Stimulated activated CD4-positive, alpha-beta T cell treated with anti-CD3 and anti-CD28 coated beads, Interleukin-1b, Interleukin-23, amount 100 ng/mL, for 48 hours (primary cell): ENCODE measurements at places on chromosomes 16 and 17.

- DNase-seq: no peak
Measured at GRCh38 chr17:38338053-38338452, 5.7 kb downstream of the GPR179 start.

DNA sequence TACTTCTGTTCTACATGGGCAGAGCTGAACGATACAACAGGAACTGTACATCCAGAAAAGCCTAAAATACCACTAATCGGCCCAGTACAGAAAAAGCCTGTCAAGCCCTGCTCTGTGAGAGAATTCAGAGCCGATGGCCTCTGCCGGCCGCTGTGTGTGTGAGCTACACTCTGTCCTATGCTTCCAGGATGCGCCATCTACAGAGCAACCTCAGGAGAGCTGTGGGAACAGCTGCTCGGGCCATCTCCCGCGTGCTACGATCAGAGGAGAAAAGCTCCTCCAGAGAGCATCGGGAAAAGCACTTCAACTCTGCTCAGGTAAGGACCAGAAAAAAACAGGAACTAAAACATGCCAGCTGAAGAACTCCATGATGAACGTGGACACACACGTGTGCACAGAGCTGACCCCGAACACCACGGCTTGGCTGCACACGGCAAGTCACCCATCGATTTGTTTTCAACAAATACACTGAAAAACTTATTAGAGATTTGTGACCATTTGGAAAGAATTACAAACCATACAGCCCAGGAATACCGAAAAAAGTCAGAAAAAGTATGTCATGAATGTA lies 115.9 kb downstream of the ANKRD11 start:
- no peak for DNase-seq

- peak; percentile 35 for DNase-seq
Measured at GRCh38 chr17:16352303-16352666, 984 bp downstream of the CENPV start.

DNA sequence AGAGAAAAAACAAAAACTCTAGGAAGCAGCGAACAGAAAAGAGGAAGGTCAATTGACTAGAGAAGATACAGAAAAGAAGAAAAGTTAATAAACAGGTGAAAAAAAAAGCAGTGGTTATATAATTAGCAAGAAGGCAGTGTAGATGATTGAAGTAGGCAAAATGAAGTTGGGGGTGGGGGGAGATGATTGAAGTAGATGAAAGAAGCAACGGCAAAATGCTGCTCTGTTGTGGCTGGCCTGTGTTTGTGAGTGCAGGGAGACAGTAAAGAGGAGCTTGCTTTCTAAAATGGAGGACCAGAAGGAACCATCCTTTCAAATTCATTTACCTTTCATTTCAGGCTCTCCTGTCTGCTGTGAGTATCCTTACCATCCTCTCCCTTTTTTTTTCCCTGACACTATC lies 3.6 kb downstream of the EVI2B start:
- DNase-seq: peak; percentile 35

DNA sequence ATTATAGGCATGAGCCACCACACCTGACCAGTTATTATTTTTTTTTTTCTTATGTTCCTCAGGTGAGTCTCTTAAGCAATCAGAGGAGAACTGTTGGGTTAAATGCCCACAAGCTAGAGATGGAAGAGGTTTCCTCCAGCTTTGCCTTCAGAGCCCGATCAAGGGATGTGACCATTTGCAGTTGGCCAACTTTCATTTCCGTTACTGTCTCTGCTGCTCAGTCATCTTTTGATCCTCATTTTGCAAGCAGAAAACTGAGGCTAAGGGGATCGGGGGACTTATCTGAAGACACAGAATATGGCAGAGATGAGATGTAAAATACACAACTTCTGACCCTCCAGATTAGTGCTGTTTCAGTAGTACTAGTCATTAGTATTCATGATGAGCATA lies 188.8 kb downstream of the RAB11FIP4 start:
- DNase-seq: no peak

DNA sequence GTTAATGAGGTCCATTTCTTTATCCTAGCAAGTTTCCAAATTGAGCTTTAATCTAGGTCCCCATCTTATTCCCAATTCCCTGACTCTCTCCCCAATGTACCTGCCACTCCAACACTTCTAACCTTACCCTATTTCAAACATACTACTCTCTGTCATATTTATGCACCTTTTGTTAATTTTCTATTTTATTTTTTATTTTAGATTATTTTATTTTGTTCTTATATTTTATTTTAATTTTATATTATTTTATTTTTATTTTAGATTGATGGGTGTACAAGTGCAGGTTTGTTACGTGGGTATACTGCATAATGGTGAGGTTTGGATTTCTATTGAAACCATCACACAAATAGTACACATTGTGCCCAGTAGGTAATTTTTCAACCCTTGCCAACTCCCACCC lies 333.9 kb upstream of the ERCC4 start:
- no peak for DNase-seq

DNA sequence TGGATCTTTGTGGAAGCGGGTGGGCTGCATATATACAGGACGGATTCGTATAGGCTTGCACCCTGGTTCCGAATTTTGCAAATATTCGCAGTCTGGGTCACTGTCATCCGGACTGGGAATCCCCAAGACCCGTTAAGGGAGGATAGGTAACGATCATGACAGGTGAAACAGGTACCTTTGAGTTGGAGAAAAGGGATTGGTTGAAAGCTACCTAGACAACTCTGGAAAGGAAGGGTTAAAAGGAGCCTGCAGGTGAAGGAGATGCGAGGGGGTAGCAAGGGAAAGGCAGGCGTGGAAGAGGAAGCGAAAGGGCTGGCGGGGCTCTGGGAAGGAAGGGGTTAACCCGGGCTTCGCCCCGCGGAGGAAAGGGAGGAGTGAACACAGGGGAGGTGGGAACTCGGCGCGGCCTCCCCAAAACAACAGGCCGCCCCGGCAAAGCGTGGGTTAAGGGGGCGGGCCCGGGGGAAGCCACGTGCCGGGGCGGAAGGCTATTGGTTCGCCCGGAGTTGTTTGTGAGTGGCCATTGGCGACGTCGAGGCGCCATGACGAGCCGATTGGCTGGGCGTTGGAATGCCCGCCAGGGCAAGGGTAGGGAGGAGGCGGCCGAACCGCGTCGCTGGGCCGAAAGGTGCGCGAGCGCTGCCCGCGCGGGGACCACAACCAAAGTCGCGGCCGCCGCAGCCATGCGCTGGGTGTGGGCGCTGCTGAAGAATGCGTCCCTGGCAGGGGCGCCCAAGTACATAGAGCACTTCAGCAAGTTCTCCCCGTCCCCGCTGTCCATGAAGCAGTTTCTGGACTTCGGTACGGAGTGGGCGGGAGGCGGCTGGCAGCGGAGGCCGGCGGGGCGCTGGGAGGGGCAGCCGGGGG lies at the start of gene PDK2:
PDK2 (plus strand) TSS at position 599 of the 867 bp plus-strand sequence; CDS start at position 684, 85 bp downstream.
- DNase-seq: peak; percentile 95

- DNase-seq: no peak
Measured at GRCh38 chr17:81999587-81999975, 22.2 kb downstream of the ASPSCR1 start.

DNA sequence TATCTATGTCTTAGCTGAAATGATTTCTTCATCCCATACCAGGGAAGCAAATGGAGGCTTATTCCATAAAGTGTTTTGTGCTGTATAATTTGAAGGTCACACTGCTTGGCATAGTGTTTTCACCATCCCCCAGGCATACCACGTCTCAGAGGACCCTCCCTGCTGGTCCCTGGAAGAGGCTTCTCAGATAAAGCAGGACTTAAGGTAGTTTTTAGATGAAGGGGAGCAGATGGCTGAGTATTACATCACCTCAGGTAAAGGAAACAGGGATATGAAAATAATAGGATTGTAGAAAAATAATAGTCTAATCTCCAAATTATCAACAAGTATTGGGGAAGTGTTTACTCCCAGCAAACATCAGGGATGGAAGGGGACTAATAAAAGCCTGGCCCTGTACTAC lies 7.3 kb upstream of the SMG1 start:
- no peak for DNase-seq

GRCh38 chr17:39618246-39618913 lies 8.4 kb upstream of the PPP1R1B start:
- DNase-seq: no peak

DNA sequence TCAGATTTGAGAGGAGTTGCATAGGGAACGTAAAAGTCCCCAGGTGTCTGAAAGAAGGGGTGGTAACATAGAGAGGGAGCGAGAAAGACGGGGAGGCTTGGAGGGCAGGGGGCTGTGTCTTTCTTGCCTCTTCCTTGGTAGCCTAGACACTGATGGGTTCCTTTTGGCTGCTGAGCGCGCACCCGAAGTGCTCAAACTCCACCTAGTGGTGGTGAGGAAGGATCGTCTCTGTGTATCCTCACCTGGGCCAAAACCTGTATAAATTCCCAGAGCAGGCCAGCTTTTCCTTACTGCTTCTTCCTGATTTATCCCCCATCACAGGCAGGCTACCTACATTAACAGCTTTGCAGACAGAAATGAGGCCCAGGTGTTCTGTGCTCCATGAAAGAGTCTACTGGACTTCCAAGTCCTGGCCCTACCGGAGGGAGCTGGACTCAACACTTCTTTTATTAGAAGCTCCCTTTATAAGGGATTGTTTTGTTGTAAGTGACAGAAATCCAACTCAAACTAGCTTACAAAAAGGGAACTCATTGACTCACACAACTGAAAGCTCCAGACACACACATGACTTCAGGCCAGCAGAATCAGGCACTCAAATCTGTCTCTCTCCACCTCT lies 5.5 kb upstream of the SLC25A35 start:
- peak; percentile 61 for DNase-seq

- peak; percentile 68 for DNase-seq
Measured at GRCh38 chr16:84062734-84063640, 20.4 kb upstream of the SLC38A8 start.

- peak; percentile 39 for DNase-seq
Measured at GRCh38 chr16:53892155-53892554, 188.2 kb downstream of the FTO start.

- DNase-seq: no peak
Measured at GRCh38 chr16:27222249-27223225, 19.2 kb downstream of the KDM8 start.

DNA sequence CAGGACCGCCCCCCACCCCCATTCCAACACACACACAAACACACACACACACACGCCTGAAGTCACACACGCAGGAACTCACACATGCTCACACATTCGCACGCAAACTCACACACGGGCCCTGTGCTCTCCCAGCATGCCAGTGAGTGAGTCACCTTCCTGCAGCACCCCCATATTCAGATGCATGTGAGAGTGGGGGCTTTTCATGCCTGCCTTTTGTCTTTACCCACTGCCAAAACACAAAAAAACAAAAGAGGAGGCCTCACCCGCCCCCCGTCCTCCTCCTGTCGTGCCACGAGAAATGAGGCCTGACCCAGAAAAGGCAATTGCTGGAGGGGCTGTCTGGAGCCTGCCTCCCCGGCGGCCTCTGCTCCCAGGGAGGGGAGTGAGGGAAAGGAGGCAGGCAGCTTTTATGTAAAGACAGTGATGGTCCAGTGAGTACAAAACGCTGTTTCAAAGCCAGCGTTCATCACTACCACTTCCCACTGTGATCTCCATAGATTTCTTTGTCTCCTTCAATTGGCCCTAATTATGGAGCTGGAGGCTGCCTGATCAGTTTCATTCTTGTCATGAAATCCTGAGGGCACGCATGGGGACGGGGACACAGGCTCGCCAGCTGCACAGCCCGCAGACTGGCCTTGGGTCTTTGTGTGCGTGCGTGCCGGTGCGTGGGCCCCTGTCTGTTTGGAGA lies 29.5 kb upstream of the GSE1 start:
- no peak for DNase-seq

DNA sequence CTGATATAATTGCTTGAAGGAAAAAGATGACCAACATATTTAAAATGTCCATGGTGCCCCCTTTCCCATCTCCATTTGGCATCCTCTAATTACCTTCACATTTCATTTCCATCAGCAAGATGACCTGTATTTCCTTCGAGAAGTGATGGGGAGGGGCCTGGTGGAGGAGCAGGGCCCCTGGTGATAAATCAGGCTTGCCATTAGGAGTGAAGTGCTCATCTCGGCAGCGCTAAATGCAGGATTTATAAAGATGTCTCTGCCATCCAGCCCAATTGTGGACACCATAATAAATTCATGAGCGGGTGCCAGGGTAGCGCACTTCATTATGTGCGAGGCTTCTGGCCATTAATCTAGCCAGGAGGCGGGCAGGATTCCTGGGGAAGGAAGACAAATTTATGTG lies 101.5 kb upstream of the IRX6 start:
- no peak for DNase-seq

GRCh38 chr17:17104494-17104893 lies 62.2 kb downstream of the MPRIP start:
- DNase-seq: no peak

- DNase-seq: no peak
Measured at GRCh38 chr16:7638306-7638705, 305.7 kb downstream of the RBFOX1 start.

- DNase-seq: peak; percentile 23
Measured at GRCh38 chr17:39676198-39676819, 8.1 kb downstream of the PNMT start.

DNA sequence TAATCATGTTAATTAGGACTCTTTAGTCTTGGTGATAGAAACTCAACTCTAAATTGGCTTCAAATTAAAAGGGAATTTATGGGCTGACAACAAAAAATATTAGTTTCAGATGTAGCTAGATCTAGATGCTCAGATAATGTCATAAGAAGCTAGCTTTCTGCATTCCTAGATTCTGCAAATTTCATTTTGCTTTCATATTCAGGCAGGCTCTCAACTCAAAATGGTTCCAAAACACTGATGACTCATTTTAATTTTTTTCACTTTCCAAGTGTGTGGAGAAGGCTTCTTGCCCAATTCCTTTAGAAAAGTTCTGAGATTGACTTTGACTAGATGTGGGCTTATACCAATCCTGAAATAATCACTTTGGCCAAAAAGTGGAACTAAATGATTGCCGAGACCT lies 236.7 kb upstream of the GOT2 start:
- no peak for DNase-seq

DNA sequence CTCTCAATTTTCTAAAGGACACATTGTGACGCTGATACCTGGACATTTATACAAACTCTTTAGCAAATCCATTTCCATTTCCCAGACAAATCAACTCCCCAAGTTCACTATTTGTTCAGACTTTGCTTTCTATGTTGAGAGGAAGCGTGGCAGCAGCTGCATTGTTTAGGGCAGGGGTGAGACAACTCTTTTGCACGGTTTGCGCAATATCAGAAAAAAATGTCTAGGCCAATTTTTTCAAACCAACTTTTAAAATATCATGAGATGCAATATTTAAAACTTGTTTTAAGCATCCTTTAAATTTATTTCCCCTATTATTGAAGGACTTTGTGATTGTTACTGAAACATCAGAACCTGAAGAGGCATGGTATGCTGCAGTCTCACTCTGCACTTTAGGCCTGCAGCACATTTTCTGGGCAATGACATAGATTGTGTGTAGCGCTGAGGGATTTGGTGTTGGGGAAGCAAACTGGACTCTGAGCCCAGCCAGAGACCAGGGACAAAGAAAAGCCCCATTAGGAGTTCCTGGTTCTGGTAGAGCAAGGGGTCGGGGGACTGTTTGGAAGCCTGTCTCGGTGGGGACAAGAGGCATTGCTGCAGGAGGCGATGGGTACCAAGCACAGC lies 6.4 kb upstream of the CCDC182 start:
- DNase-seq: no peak

- DNase-seq: peak; percentile 51
Measured at GRCh38 chr16:29710227-29711219, 31.5 kb downstream of the QPRT start.
